BE2C (cell line): ENCODE measurements at places on chromosomes 12 and 14.
A peak's percentile ranks its signal among the peaks of the same experiment; 100 is the strongest.

DNA sequence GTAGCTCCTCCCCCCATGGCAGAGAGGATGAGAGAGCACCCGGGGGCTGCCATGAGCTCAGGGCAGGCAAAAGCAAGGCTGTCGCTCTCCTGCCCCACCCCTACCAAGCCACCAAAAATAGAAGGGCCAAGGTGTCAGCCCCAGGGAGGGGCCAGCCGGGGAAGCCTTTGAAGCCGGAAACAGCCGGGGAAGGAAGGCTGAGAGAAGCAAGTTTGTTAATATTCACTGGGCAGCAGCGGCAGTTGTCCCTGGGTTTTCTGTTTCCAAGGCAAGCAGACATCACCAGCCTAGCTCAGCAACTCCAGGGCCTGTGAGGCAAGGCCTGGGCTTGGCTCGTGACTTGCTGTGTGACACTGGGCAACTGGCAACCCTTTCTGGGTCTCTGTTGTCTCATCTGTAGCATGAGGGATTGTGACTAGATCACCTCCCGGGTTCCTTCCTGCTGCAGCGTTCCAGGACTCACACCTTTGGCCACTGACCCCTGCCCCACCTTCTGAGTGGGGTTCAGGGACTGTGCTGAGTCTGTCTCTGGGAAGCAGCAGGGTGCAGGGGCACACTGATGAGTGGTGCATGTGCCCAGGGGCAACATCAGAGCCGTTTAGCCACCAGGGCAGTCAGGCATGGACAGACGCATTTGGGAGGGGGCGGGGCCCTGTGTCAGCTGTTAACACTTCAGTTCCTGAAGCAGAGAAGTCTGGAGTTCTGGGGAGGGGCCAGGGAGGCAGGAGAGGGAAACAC, 24.3 kb downstream of the SYNDIG1L start:
- peak; percentile 39 for DNase-seq

- no peak for DNase-seq
These were observed 66.0 kb upstream of the ACTN1 start for GRCh38 chr14:69044965-69045555.

GRCh38 chr14:35362911-35363374, 41.6 kb downstream of the NFKBIA start:
- DNase-seq, result no peak

GRCh38 chr12:47769234-47770085, 3.6 kb upstream of the SLC48A1 start:
- DNase-seq, result no peak

DNA sequence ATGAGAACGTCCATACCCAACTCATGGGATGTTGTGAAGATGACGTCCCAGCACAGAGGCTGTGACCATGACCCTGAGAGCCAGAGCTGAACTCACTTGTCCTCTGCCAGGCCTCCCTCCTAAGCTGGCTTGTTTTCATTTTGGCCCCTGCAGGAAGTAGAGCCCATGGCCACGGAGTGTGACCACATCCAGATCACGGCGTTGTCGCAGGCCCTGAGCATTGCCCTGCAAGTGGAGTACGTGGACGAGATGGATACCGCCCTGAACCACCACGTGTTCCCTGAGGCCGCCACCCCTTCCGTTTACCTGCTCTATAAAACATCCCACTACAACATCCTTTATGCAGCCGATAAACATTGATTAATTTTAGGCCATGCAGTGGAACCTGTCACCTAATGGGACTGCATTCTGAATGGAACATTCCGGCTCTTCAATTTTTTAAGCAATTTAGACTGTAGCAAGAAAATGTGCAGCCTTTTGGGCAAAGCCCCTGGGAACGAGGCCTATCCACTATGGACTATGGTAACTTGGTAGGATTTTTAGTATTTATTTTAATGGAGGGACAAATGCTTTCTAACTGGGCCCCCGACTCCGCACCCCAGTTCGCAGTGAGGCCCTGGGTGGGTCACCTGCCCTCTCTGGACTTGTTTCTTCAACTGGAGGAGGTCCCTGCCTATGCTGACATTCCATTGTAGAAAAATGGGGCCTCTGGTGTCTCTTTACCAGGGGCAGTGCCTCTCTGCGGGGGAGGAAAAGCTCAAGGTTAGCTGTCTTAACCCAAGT, 19.6 kb downstream of the OTUB2 start:
- DNase-seq, result no peak

GRCh38 chr12:106288494-106289195, 13.9 kb upstream of the TCP11L2 start:
- no peak for DNase-seq

- no peak for DNase-seq
These were observed 2.3 kb downstream of the HIP1R start for GRCh38 chr12:122837306-122838265.
